ENCODE measurements at places on chromosomes 3 and 15.
A peak's percentile ranks its signal among the peaks of the same experiment; 100 is the strongest.

GRCh38 chr3:186002884-186003472 lies 65.2 kb upstream of the TRA2B start:
- no peak for DNase-seq

DNA sequence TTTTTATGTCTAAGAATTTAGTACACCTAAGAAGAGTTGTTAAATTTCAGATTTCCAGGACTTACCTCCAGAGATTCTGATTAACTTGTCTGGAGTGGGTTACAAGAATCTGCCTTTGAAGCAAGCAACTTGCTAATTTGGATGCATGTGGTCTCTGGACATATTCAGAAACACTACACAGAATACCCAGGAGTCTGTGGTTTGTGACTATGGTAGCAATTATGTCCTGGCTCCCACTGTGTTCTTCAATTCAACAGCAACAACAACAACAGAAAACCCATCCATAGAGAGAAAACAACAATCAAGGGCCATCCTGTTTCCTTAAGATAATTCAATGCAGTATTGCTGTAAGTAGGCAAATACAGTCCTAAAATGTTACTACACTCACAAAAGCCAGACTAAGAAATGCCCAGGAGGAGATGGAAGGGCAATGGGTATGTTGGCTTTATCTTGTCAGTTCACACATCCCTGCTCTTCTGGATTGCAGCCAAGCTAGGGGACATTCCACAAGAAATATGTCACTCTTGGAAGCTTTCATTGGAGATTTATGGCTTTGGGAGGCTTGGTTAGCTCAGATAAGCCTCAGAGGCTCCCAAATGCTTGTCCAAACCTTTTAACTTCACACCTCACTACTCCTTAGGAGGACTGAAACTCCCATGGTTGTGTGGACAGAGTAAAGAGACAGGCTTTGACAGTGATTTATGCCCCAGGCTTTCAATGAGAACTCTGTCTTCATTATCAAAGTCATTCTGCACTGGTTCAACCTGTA lies 99.4 kb upstream of the MRPL3 start:
- DNase-seq = no peak

DNA sequence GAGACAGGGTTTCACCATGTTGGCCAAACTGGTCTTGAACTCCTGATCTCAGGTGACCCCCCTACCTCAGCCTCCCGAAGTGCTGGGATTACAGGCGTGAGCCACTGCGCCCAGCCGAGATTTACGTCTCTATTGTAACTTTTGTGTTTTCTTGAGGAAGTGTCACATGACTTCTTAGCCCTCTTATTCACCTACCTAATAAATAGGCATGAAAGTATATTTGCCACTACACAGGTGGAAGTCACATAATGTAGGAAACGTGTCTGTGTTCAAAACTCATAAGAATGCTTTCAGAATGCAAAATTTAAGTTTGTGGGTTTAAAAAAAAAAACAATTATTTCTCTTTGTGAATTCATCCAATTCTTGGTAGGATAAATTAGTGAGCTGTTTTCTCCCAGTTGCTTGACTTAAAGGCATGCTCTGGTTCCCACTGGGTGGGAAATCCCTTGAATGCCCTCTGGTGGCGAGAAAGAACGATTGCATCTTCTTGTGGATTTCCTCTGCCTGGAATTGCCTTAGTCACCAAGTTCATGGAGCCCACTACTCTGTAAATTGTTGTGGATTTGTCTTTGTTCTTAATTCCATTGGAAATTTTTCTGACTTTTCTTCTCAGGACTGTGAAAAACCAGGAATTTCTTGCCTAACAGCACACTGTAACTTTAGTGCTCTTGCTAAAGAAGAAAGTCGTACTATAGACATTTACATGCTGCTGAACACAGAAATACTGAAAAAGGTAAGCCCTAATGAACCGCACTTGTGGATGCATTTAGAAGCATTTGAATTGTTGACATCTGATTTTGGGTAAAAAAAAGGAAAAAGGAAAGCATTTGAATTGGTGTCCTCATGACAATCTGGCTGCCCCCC lies 82.2 kb upstream of the CTDSPL start:
- DNase-seq = peak; percentile 16

GRCh38 chr3:106206613-106207012 lies 337.8 kb upstream of the CBLB start:
- DNase-seq = no peak

DNA sequence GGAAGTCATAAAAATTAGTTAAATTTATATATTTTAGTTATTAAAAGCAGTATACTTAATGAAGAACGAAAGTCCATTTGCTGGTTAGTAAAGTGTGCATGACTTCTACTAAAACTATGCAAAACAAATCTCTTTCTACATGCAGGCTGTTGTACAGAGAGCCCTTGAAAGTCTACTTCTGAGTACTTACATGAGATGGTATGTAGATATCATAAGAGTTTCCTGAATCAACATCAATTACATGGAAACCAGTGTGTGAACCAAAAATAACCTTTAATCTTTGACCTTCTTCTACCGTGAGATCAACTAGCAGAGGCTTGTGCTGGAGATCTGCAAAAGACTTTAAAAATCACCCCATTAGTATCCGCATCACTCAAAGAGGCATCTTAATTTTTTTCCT lies 42.1 kb upstream of the SLC2A2 start:
- no peak for DNase-seq

- no peak for DNase-seq
These were observed 14.3 kb downstream of the PARP14 start for GRCh38 chr3:122694966-122695365.

DNA sequence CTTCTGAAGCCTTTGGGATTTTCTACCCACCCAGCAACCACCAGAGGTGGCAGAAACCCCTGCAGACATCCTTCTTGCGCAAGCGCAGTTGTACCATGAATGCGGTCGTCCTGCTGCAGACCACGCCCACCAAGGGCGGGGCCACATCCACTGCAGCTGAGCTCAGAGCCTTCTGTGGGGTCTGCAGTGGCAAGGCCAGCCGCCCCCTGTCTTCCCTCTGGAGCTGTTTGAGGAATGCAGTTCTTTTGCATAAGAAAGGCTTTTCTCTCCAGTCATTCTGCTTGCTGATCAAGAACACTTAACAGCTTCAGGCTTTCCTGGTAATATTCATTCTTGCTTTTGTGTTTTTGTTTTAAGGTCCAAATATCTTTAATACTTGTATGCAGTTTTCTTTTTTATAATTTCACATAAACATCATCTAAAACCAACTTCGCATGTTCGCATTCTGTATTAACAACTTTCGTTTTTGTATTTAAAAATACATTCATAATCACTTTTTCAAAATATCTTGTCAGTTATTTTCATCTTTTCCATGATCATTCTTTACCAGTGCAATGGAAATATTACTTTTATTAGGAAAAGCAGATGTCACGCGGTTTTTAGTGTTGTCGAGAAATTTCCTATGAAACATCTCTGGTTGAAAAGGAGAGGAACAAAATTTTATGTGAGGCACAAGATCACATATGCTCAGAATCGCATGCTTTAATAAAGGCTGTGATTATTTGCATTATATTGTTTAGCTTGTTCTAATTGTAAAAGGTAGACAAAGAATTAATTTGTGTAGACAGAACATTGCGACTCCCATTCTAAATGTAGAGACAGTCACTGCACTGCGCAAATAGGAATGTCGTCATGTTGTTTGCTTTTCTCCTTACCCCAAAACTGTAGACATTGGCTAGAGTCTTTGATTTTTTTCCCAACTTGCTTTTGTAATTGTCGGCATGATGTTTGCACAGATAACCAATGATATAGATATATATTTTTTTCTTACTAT lies 98.1 kb upstream of the SNRPN start:
- DNase-seq = no peak

DNA sequence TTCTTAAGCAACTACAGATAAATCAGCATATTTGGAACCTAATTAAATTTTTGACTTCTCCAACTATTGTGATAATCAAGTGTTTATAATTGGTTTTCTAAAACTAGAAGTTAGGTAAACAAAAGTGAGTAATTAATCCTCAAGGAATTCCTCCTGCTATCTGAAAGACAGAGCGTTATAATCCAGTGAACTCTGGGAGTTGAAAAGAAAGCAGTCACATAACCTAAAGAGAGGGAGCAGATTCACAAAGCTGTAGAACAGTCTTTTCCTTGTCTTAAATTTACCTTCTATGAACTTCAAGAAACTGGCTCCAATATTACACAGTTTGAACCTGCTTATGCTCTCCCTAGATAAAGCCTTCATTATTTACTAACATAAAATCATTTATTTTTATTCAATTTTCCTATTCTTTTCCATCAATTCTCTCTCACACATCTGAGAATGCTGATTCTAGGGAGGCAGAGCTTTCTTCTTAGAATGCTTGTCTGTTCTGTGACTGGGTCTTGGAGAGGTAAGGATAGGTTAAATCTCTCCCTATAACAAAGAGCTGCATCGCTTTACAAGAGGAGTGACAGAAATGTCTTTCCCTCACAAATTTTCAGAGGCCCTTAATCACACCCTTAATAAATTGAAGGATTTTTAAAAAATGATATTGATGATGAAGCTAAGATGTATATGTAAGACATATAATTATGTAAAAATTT lies 132.8 kb downstream of the TUSC7 start:
- DNase-seq = no peak

DNA sequence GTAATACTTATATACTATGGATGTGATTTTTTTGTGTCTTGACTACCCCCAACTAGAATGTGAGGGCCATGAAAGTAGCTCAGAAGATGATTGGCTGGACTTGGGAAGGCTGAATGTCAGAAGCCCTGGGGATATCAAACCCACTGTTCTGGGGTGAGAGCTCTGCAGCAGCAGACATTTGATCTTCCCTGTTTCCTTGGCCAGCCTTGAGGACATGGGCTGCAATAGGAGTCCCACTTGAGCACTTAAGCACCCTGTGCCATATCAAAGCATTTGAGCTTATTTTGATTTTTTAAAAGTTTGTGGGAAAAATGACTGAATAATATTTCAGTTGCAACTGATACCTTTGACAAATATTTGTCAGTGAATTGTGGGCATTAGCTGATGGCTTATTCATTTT lies 21.7 kb downstream of the GTF2E1 start:
- no peak for DNase-seq

GRCh38 chr15:101139986-101140696 lies 111.7 kb downstream of the CHSY1 start:
- no peak for DNase-seq

DNA sequence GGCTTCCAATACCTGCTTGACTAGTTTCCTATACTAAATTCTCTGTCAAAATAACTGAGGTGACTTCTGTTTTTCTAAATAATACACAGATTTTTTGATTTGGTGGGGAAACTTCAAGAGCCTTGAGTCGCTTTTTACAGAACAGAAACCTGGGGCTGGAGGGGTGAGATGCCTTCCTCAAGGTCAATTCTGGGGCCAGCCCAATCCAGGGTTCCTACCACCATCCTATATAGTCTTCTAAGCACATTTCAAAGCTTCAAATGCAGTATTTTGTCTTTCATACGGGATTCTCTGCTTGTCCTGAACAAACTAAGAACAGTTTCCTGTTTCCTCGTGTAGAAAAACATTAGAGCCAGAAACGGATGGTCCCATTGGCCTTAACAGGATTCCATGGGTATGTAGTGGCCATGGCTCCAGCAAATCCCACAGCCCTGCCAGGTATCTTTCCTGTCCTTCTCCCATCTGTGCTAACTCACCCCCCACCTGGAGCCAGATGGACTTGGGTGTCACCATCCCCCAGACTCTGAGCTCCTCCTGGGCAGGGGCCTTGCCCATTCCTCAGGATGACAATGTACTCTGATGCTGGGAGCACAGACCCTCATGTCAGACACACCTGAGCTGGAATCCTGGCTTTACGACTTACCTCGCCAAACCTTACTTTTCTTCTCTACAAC lies 146.9 kb downstream of the KLF13 start:
- no peak for DNase-seq

GRCh38 chr3:132418916-132419315 lies 1.6 kb downstream of the DNAJC13 start:
- DNase-seq = no peak

Measured in NCI-H187 treated with DMSO at 0.1 percent for 48 hours (cell line).